ENCODE measurements at places on chromosomes 1 and 21.

DNA sequence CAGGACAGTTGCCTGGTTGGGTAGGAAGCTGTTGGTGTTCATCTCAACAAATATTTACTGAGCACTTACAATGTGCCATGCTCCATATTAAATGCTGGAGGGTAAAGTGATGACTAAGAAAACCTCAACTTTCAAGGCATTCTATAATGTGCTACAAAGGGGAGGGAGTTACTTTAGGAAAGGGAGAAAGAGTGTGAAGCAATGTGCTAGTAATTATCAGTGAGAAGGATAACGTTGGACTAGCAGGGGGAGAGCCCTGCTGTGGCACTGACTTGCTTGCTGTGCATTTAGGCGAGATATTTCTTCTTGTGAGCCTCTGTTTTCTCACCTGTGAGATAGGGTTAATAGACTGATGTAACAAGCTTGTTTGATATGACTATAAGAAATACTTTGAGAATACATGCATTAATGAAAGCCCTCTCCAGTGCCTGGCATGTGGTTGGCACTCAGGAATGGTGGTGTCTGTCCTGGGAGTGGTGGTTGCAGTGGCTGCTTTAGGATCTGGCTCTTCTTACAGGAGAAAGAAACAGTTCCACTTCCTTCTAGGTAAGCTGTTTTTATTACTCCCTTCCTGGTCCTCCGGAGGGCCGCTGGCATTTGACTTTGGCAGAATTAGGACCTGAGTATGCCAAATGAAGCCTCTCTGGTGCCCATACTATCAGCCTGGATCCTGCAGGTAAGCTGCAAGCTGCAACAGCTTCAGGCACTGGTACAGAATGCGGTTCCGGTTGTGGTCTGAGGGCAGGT is 111.1 kb upstream of the COA6 start:
- DNase-seq = no peak

DNA sequence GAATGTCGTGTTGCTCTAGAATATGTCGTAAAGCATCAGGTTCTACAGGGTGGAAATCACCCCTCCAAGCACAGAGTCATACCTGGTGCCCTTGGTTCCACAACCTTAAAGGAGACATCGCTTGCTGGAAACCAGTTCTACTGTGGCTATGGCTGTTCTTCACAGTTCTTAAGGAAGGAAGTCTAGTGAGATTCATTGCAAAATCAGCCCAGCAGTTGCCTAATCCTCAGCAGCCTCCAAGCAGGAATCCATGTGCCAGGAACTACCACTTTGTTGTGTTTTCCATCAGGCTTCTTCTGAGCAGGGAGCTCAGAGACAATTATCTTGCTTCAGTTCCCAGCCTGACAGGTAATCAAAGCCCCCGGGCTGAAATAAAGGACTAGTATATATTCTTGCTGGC is 45.0 kb upstream of the SLC35F3 start:
- no peak for DNase-seq

DNA sequence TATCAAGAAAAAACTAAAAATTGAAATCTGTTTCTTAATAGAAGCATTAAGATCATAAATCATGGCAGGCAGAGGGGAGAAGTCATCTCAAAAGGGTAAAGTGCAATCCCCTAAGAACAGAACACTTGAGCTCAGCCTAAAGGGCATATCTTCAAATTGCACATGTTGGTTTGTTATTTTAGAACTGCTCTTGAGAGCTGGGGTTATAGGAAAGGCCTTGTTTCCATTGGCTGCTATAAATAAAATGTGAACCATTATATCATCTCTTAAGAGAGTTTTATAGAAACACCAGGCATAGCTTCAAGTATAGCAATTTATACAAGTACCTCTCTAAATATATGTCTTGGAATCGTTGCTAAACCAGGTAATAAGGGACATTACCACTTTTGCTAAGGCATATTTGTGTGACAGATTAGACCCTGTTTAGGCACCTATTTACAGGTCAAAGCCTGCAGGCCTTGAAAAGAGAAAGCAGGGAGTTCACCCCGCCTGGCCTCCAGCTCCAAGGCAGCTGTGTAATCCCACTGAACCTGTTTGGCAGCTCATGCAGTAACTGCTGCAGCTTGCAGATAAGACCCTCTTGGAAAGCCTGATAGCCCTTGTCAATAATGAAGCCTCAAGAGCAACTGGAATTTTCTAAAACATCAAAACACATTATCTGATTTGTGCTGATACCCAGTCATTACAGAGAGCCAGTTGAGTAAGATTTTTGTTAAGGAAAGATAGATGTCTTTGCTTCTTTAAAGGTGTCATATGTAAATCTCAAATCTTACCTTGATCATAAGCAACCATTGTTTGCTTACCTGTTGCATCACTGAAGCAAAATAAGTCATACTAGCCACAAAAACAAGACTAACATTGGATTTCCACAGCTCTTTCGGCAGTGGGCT is 24.2 kb upstream of the SYDE2 start:
- DNase-seq = no peak

GRCh38 chr21:15893902-15894301 is 164.1 kb downstream of the USP25 start:
- DNase-seq = no peak

GRCh38 chr1:2840036-2840809 is 38.7 kb upstream of the TTC34 start:
- no peak for DNase-seq

DNA sequence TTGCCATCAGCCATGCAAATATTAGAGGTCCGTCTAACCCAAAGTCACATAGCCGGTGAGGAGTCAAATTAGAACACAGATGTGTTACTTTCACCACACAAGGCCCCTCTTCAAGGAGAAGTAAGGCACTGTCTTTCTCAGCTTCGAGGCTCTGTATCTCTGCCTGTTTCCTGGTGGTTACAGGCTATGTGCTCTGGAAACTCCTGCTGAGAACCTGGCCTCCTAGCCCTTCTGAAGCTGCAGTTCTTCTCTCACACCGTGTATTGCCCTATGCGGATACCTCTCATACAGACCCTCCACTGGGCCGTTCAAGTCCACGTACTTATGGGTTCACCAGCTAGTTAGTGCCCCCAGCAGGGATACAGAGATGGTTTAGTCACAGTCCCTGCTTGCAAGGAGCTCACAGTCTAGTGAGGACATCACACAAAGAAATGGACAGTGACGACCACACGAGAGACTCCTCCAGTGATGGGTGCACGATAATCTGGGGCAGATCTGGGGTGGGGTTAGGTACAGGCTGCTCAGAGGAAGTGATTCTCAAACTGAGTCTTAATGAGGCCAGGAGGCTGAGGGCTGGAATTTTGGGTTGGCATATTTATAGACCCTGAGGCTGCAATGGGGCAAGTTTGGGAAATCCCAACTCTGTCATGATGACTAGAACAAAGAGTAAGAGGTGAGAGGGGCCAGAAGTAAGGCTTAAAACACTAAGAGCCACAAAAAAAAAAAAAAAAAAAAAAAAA is 22.8 kb upstream of the ELOA start:
- DNase-seq = peak; percentile 63

DNA sequence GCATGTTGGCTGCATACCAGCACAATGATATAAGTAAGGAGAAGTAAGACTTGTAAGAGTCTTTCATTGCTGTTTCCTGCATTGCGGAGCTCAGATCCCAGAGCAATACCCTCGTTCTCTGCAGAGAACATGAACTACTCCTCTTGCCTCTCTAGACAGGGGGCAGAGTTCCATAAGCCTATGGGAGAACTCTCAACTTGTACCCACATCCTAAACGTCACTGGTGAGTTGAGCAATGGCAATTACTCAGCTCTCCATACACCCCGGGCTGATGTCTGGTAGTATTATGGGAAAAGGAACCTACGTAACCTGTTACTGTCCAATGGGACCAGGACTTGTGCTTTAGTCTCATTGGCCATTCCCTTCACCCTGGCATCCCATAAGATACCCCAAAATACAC is 27.3 kb upstream of the ZNF496 start:
- DNase-seq = no peak

DNA sequence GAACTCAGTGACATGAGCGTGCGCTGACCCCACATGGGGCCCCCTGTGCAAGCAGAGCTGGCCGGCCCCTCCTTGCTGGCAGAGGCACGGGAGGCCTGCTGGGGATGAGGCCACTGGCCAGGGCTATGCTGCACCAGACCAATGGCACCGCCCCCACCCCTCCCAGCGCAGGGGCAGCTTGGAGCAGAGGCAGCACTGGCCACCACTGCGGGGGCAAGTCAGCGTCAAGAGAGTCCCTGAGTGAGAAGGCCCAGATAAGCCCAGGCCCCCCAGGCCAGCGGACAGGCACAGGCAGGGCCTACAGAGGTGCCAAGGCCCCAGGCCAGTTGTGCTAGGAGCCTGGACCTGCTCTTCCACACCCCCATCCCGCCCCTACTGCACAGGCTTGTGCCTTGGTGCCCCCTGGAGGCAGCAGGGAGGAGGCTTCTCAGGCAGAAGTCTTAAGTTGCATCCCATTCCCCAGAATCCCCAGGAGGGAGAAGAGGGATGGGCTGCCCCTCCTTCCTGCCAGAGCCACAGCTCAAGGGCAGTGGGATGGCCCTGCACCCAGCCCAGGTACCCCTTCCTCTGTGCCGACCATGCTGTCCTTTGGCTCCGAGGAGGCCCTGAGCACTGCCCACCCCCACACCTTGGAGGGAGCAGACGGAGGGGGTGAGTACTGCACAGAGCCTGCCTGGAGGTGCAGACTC is 35.8 kb downstream of the EPHX1 start:
- DNase-seq = no peak

DNA sequence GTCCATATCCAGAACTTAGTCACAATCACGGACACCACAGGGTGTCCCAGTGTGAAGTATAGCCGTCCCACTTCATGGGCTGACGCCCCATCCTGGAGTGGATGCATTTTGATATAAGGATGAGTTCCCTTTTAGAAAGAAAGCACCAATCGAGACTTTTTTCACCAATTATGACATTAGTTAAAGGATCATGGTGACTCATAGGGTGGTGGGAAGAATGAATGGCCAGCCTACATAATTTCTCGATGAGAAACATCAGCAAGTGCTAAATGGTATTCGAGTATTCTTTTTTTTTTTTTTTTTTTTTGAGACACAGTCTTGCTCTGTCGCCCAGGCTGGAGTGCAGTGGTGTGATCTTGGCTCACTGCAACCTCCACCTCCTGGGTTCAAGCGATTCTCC is 38.5 kb upstream of the USP1 start:
- DNase-seq = no peak

DNA sequence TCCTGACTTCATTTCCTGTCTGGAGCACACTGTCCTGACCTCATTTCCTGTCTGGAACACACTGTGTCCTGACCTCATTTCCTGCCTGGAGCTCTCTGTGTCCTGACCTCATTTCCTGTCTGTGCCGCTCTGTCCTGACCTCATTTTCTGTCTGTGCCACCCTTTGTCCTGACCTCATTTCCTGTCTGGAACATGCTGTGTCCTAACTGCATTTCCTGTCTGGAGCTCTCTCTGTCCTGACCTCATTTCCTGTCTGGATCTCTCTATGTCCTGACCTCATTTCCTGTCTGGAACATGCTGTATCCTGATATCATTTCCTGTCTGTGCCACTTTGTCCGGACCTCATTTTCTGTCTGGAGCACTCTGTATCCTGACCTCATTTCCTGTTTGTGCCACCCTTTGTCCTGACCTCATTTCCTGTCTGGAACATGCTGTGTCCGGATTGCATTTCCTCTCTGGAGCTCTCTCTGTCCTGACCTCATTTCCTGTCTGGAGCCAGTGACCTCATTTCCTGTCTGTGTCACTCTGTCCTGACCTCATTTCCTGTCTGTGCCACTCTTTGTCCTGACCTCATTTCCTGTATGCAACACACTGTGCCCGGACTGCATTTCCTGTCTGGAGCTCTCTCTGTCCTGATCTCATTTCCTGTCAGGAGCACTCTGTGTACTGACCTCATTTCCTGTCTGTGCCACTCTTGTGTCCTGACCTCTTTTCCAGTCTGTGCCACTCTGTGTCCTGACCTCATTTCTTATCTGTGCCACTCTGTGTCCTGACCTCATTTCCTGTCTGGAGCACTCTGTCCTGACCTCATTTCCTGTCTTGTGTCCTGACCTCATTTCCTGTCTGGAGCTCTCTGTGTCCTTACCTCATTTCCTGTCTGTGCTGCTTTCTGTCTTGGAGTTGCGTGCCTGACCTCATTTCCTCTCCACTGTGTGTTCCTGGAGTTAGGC is 27.6 kb downstream of the SKI start:
- DNase-seq = peak; percentile 69

DNA sequence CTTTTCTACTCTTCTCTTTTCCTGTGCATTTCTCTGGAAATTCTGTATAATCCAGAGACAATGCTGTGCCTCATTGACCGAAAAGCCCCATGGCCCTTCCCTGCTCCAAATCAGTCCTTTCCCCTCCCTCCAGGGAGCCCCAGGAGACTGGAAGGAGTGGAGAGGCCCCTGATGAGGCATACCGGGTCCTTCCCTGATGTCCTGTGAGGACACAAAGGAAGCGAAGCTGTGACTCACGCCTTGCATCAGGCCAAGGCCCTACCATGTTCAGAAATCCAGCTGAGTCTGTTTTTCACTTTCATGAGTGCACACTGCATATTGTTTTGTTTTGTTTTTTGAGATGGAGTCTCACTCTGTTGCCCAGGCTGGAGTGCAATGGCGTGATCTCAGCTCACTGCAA is 38.7 kb upstream of the BECN2 start:
- no peak for DNase-seq

- DNase-seq = peak; percentile 34
Observed at GRCh38 chr1:228555074-228555994, 68.2 kb downstream of the RNF187 start.

DNA sequence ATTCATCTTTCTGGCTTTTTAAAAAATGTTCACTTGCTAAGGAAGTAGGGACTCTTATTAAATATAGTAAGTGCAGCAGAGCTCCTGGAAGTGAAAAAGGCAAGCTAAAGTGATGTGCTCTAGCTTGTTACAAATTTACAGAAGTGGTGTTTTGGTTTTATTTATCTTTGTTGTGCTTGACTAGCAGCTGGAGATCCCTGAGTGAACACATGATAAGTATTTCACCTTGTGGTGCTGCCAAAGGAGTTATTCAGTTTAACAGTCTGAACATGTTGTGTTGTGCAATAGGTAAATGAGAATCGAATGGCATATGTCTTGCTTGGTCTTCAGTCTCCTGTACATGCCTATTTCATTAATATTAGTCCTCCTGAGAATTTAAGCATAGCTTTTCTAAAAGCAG is 315.7 kb downstream of the TPR start:
- no peak for DNase-seq

- DNase-seq = no peak
Observed at GRCh38 chr1:230495891-230496385, 69.8 kb upstream of the PGBD5 start.

GRCh38 chr21:29025328-29025713 is 853 bp downstream of the USP16 start:
- DNase-seq = no peak

DNA sequence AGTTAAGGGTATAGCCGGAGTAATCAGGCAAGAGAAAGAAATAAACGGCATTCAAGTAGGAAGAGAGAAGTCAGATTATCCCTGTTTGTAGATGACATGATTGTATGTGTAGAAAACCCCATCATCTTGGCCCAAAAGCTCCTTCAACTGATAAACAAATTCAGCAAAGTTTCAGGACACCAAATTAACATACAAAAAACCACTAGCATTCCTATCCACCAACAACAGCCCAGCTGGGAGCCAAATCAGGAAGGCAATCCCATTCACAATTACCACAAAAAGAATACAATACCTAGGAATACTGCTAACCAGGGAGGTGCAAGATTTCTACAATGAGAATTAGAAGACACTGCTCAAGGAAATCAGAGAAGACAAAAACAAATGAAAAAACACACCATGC is 45.3 kb downstream of the MAST2 start:
- DNase-seq = no peak

Data from GM20000 (cell line).